ENCODE measurements at places on chromosomes 7 and 10.

DNA sequence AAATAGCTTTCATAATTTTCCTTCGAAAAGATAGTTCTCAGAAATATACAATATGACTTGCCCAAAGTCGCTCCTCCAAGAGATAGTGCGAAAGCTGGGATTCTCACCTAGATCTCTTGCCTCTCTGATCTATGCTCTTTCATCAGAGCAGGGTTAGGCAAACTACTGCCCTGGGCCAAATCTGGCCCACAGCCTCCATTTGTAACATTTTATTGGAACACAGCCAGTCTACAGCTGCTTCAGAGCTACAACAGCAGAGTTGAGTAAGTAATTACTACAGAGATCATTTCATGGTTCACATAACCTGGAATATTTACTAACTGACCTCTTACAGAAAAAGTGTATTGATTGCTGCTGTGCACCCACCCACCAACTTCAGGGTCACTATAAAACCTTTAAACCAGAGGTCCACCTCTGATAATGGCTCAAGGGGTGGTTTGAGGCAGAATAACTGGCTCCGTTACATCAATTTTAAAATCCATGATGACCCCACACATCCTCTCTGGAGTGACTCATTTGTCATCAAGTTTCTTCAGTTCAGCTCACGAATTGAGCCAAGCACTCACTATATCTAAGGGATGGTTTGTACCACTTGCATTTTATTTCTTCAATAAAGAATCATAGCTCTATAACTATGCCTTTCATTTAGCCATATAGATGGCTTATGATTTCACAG is 1019.0 kb downstream of the XPNPEP1 start:
- no peak for DNase-seq

GRCh38 chr10:50552771-50553535 is 70.8 kb downstream of the SGMS1 start:
- DNase-seq = no peak

GRCh38 chr10:131778385-131778784 is 122.4 kb upstream of the PPP2R2D start:
- no peak for DNase-seq

- DNase-seq = no peak
These were observed 34.8 kb upstream of the TNPO3 start for GRCh38 chr7:129089521-129090212.

Data from nucleus accumbens (tissue), 56 donors.